ENCODE measurements at places on chromosomes 4 and X.
A peak's percentile ranks its signal among the peaks of the same experiment; 100 is the strongest.

DNA sequence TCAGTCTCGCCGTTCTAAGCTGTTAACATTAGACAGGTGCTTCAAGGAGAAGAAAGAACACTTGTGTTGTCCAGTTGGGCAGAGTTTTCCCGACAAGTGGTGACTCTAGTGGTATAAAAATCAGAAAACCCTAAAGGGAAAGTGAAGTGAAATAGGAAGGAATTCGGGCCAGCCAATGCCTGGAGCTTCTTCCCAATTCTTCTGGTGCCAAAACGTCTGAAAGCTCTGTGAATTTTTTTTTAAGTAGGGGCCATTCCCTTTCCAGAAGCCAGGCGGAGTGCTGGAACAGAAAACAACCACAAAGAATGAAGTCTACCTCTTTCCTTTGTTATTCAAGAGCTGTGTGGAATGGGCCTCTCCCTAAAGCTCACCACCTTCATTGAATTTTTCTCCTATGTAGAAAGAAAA, 43.1 kb upstream of the PPARGC1A start:
- DNase-seq: no peak

GRCh38 chr4:185248393-185249039, 39.1 kb downstream of the SNX25 start:
- DNase-seq: no peak

DNA sequence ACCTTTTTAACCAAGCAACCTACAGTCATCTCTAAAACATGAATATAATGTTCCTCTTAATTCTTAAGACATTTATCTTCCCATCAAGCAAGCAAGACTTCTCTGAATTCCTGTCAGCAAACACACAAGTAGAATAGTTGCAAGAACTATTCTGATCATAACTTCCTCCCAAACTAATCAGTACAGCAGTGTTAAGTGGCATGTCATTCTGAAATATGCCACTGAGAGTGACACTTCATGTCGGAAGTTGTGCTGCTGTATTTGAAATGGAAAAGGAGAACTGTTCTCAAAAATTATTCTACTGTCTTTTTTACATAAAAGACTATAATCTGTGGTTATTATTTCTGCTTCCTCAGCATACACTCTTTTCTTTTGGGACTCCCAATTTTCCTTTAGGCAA, 546.6 kb downstream of the PCDH18 start:
- no peak for DNase-seq

DNA sequence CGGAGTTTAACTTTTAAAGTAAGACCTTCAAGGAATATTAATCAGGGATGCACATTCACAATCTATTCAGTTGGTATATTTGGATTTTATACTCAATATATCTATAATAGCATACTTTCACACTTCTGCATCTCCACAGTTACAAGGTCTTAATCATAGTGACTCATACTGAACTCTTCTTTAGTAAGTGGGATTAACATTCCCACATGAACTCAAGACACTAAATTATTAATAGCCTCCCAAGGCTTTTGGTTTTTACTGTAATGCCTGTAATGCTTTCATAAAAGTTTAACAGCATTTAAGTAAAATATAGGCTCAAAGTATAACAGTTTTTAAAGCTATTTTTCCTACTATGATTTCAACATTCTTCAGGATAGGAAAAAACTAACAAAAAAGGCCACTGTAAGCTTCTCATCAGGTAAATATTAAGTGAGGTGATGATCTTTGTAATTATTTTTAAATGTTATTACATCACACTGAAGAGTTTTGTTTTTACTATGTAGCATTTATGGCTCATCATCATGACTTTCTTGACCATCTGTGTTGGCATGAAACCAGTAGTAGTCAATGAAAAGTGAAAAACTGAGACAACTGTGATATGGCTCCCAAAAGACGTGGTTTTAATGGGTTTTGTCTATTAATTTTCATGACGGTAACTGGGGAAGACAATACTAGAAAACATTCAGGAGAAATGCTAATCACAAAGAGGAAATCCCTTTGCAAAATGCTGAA, 91.5 kb upstream of the GALNT7 start:
- DNase-seq: no peak

DNA sequence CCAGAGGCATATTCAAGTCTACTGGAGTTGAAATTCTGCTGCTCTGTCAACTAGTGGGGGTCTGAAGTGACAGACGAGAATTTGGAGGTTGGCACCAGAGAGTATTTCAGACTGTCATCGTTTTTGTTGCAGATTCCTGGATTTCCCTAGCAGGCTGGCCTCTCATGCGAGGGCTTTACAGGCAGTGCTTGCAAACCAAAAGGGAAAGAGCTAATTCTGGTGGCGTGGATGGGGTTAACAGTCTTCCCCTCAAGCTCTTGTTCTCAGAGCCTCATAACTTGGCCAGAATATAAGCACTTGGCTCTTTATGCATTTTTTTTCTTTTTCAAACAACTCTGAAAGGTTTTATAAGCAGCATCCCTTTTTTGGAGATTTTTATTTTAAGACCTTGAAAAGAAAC, at the start of gene SPARCL1:
SPARCL1 (minus strand) TSS at position 190 of the 400 bp plus-strand sequence. CDS start 29,802 bp downstream, outside the sequence.
- peak; percentile 28 for DNase-seq

DNA sequence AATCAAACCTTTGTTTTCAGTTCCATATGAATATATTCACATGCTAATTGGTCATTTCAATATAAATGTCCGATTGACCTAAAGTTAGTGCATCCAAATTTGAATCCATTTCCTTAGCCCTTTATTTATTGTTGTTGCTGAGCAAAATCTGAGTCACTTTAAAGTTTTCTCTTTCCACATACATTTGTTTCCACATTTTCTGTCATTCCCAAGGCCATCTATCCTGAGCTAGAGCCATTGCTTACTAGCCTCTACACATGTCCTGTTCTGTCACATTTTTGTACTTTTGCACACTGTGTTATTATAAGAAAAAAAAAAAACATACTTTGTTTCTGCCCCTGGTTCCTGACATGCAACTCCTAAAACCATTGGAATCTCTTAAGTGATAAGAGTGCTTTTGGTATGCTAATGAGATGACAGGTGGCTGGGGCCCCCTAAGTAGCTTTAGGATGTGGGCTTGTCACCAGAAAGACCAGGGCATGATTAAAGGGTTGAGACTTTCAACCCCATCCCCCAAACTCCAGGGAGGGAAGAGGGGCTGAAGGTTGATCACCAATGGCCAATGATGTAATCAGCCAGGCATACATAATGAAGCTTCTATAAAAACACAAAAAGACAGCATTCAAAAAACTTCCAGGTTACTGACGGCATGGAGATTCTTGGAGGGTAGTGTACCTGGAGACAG, 353.3 kb upstream of the MAGEB16 start:
- no peak for DNase-seq

- peak; percentile 36 for DNase-seq
Measured at GRCh38 chr4:129350834-129351721, 255.1 kb downstream of the C4orf33 start.

DNA sequence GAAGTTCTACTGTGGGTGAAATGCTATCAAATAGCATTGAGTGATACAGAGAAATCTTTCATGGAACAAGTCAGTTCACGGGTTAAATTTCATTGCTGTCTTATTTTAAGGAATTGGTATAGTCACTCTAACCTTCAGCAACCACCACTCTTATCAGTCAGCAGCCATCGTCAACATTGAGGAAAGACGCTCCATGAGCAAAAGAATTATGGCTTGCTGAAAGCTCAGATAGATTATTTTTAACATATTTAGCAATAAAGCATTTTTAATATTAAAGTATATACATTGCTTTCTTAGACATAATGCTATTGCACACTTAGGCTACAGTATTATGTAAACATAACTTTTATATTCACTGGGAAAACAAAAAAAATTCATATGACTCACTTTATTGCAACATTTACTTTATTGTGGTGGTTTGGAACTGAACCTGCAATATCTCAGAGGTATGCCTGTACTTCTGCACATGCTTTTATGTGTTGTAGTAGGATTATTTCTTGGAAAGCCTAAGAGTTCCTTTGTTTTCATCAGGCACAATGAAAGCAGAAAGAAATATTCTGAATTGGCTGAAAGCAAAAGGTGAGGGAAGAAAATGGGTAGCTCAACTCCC, 586.7 kb downstream of the GBA3 start:
- no peak for DNase-seq

- no peak for DNase-seq
Measured at GRCh38 chr4:18749391-18749790, 727.8 kb upstream of the LCORL start.

DNA sequence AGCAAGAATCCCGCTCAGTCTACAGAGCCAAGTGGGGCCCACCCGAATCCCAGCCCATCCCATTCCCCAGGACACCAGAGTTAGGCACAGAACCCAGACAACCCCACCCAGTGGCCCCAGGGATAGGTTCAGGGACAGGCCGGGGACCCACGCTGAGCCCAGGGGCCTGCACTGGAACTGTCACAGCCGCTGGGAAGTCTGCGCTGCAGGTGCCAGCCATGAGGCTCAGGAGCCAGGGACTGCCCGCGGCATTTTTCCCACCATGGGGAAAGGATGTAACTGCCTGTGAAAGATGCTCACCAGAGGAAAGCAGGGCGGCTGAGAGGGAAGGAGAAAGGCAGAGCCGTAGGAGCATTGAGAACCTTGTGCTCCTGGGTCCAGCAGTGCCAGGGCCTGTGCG, 12.0 kb downstream of the EVC2 start:
- DNase-seq: no peak

DNA sequence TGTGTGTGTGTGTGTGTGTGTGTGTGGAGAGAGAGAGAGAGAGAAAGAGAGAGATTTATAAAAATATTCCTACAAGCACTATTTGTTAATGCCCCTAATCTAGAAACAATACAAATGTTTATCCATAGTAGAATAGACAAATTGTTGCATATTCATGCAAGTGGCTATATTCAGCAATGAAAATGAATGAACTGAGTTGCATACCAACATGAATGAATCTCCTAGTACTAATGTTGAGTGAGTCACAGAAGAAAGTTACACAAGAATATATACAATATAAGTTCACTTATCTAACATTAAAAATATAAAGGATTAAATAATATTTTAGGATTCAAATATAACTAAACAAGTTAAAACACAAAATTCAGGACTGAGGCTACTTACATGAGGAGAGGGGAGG, 456.8 kb upstream of the AMOT start:
- no peak for DNase-seq

- no peak for DNase-seq
Measured at GRCh38 chr4:17636341-17636695, 21.9 kb downstream of the MED28 start.

DNA sequence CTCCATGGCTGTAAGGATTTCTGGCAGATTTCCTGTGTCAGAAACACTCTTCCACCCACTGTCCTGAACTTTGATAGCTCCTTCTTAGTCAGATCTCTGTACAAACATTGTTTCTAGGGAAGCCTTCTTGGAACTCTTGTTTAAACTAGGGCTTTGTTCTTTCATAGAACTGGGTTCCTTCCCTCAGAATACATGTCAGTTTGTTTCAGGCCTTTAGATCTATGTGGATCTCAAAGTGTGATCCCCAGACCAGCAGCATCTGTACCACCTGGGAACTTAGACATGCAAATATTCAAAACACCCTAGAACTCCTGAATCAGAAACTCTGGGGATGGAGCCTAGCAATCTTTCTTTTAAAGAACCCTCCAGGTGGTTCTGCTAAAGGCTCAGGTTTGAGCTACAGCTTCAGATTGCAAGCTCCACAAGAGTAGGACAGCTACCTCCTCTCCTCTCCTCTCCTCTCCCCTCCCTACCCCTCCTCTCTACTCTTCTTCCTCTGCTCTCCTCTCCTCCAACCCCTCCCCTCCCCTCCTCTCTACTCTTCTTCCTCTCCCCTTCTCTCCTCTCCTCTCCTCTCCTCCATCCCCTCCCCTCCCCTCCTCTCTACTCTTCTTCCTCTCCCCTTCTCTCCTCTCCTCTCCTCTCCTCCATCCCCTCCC, 12.7 kb downstream of the RASSF6 start:
- no peak for DNase-seq

- no peak for DNase-seq
Measured at GRCh38 chrX:91039777-91040176, 394.9 kb upstream of the PABPC5 start.

DNA sequence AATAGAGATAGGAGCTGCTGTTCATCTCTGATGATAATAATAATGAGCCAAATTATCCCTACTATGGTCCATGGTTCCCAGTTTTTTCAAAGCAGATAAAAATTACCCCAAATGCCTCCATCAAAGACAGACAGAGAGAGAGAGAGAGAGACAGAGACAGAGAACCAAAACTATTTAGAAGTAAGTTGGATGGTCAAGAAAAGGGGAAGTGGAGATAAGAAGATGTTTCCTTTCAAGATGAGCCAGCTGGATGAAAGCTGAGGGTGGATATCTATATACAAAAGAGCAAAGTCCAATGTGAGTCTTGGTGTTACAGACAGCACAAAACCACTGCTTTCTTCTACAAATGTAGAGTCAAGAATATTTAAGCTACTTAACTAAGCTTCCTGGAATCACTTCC, 173.9 kb downstream of the GRIA3 start:
- DNase-seq: no peak

- DNase-seq: no peak
Measured at GRCh38 chrX:46737041-46737440, 21.9 kb downstream of the SLC9A7 start.

DNA sequence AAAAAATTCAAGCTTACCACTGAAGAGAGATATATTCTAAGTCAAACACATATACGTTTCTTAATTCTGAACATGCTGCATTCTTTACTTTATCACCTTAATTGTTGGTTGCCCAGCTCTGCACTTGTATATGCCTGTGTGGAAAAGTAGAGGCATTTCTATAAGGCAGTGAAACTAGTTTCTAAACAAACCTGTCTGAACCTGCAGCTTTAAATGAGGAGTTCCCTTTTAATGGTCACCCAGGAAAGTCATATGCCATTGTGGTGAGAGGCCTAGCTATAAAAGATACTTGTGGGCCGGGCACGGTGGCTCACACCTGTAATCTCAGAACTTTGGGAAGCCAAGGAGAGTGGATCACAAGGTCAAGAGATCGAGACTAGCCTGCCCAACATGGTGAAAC, 147.4 kb upstream of the RXFP1 start:
- DNase-seq: no peak

DNA sequence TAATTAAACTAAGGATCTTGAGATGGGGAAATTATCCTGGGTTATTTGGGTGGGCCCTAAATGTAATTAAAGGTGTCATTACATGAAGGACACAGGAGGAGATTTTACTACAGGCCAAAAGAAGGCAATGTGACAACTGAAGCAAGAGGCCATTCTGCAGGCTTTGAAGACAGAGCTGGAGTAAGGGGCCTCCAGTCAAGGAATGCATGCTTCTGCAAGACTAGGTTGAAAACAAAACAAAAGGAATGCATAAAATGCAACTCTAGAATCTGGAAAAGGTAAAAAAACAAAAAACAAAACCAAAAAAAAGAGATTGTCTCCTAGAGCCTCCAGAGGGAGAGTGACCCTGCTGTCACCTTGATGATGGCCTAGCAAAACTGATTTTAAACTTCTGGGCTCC, 21.6 kb downstream of the ERVMER34-1 start:
- no peak for DNase-seq

GRCh38 chr4:88104902-88105610, 53.4 kb downstream of the ABCG2 start:
- no peak for DNase-seq

DNA sequence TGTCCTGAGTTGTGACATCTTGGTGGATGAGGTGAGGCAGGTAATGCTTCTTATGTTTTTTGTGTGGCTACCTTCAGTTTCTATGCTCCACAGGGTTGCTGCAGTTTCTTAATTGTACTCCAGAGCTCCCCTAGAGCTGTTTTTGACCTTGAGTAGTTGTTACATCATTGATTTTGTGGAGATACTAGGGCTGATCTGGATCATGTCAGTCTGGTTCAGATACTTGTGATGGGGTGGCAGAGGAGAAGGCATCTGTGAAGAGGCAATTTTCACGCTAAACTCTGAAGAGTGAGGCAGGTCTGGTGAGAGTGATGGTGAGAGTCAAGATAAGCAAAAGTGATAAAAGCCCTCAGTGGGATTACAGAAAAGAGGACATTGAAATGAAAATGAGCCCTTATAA, 1180.2 kb downstream of the RAPGEF2 start:
- DNase-seq: no peak
